ENCODE measurements at places on chromosomes 12 and 14.

DNA sequence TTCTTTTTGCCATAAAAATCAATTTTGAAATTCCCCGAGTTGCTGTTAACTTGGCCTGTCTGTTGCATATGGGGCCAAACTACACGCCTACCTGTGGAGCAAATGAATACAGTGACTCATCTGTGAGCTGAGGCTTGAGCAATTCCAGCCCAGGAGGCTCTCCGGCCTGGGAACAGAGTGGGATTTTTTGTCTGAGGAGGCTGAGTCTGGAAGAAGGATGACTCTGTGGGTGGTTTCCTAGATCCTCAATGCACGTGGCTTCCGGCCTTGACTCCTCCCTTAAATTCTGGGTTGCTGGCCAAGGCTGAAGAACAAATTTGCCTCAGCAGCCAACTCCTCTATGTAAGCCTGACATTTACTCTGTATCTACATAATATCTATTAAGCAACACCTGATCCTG is 124.1 kb downstream of the SSPN start:
- DNase-seq = no peak

GRCh38 chr12:28065889-28066630 is 93.5 kb upstream of the PTHLH start:
- no peak for DNase-seq

- no peak for DNase-seq
Measured at GRCh38 chr12:25324861-25325260, 74.1 kb upstream of the KRAS start.

GRCh38 chr12:89339526-89339925 is 12.8 kb downstream of the DUSP6 start:
- no peak for DNase-seq

GRCh38 chr14:74974364-74975058 is 19.1 kb upstream of the PGF start:
- DNase-seq = no peak

- DNase-seq = no peak
Measured at GRCh38 chr14:81485372-81485771, 48.3 kb downstream of the SEL1L start.

DNA sequence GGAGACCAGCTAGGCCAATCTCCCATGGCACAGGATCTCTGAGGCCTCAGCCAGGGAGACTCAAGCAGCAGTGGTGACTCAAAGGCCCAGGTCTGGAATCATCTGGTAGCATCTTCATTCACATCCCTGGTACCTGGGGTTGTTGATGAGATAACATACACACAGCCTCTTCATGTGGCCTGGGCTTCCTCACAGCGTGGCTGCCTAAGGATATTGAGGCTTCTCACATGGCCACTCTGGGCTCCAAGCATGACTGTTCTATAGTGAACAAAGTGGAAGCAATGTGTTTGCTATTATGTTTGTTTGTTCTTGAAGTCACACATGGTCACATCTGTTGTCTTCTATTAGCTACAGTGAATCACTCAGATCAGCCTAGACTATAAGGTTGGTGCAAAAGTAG is 584.1 kb downstream of the VRK1 start:
- DNase-seq = no peak

DNA sequence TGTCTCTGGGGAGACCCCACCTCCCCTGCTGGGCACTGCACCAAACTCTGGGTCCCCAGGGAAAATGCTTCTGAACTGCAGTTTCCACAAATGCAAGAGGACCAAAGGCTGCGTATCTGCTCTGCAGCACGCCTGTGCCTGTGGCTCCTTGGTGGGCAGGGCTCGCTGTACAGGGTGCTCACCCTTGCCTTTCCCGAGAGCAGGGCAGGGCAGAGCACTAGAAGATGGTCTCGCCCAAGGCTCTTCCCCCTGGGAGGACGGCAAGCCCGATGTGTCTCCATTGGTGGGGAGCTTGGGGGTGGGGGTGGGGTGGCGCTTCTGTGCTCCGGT is 175.3 kb upstream of the RTL1 start:
- no peak for DNase-seq

Measured in memory B cell (primary cell).